ENCODE measurements at places on chromosomes 1 and 21.
A peak's percentile ranks its signal among the peaks of the same experiment; 100 is the strongest.

GRCh38 chr21:46081022-46081861, 16.7 kb upstream of the COL6A2 start:
- DNase-seq: no peak

GRCh38 chr1:157045250-157046218, at the start of gene ARHGEF11:
TSS of gene ARHGEF11 (minus strand) at chr1:157045742. CDS start at chr1:157044330, 1,412 bp downstream.
- DNase-seq: peak; percentile 70

- no peak for DNase-seq
These were observed 15.1 kb downstream of the CASP9 start for GRCh38 chr1:15508700-15509487.

GRCh38 chr1:213136190-213136917, 85.3 kb downstream of the RPS6KC1 start:
- DNase-seq: no peak

DNA sequence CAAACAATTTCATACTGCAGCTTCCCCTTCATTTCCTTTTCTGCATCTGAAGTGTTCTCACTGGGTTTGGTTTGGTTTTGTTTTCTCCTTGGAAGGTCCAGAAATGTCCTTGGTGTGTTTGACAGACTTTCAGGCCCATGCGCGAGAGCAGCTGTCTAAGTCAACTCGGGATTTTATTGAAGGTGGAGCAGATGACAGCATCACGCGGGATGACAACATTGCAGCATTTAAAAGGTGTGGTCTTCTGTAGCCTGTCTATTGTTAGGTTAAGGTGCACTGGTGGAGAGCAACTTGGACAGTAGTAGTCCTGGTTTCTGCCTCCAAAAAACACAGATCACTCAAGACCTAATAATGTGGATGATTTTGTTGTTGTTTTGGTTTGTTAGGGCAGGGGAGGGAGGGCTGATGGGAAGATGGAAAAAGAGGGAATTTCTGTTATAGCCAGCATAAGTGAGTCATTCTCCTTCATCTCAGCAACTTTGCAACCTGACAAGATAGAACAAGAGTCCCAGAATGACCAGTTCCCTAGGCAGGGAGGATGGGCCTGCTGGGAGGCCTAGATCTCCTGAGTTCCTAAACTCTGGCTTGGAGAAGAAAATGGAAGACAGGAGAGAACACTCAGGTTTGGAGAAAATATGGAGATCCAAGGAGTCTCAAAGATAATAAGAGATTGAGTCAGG, 12.5 kb downstream of the HAO2 start:
- no peak for DNase-seq

GRCh38 chr1:177181631-177182291, 11.0 kb downstream of the BRINP2 start:
- peak; percentile 4 for DNase-seq

GRCh38 chr1:206860165-206860564, 5.3 kb upstream of the IL20 start:
- DNase-seq: no peak

DNA sequence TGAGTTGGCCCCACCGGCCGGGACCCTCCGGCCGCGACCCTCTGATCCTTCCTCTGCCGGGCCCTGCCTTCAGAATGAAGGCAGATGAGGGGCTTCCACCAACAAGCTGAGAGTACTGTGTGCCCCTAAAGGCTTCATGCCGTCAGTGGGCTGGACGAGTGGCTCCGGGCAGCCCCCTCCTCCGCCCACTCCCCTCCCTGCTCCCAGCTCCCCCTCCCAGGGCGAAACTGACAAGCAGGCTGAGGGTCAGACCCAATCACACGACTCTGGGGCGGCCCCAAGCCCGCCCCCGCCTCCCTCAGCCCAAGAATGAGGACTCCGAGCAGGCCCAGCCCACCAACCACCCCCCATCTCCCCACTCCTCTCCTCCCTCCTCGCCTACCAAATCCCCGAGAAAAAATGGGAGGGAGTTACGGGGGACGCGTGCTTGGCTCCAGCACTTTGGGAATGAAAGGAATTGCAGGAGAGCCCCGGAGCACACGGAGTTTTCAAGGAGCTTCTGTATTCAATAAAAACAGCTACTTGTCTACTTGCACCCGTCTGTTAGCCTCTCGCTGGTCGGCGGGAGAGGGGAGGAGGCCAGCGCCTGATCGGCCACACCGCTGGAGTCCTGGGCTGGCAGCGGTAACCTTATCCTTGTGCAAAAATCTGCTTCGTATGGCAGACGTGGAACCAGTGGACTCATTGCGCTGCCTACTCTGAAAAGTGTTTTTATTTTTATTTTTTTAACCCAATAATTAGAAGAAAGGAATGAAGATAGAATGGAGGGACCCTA, at the start of gene COL11A1:
TSS of gene COL11A1 (minus strand) at position 147 of the 775 bp plus-strand sequence. CDS start 344 bp downstream, outside the sequence.
- no peak for DNase-seq

DNA sequence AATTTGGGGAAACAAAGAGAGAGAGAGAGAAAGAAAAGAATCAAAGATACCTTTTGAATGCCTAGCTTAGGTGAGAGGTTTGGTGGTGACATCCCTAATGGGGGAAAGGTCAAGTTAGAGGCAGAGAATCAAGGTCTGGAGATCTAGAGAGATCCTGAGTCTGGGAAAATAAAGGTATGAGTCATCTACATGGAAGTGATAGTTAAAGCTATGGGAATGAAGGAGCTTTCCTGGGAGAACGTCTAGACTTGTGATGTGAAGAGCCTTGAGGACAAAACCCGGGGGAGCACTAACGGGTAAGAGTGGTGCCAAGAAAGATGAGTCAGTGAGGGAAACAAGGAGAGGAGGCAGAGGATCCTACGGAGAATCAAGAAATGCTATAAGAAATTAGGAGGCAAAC, 110.8 kb upstream of the RUNX1 start:
- no peak for DNase-seq

GRCh38 chr1:184975208-184975870, 1.0 kb upstream of the NIBAN1 start:
- peak; percentile 59 for DNase-seq

GRCh38 chr1:23559985-23560741, 862 bp upstream of the ID3 start:
- DNase-seq: no peak

- DNase-seq: no peak
These were observed 146.7 kb upstream of the NFIA start for GRCh38 chr1:60935599-60936110.

DNA sequence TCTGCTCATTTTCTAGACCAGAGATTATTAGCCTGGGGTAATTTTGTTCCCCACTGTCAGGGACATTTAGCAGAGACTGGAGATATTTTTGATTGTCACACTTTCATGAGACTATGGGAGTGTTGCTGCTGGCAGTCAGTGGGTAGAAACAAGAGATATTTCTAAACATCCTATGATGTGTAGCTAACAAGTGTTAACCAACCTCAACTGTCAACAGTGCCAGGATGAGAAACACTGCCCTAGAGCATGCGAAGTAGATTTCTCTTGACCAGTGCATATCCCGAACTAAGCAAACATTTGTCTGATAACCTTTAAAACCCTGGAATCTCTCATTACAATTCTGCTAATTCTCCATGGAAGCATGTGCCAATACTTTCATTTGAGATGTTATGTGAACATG, 607.4 kb upstream of the TMPRSS15 start:
- DNase-seq: no peak

DNA sequence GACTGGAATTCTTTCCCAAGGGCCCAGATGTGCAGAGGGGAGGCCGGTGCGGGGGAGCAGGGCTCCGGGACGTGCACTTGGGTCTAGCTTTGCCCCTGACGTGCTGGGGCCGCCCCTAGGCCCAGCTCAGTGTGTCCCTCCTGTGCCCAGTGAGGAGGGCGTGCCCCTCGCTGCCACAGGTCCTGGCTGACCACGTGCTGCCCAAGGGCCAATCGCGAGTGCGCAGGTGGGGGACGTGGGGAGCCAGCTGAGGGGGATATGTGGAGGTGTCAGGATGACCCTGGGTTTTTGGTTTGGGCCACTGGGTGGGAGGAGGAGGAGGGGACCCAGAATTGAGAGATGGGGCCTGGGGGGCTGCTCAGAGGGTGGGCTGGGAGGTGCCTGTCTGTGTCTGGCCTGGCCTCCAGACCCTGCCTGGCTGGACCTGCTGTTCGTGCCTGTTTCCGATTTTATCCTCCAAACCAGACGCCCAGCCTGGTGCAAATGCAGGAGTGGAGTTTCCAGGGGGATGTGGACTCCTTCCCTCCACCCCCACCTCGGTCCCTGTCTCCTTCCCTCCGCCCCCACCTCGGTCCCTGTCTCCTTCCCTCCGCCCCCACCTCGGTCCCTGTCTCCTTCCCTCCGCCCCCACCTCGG, 6.1 kb upstream of the RNF223 start:
- no peak for DNase-seq

DNA sequence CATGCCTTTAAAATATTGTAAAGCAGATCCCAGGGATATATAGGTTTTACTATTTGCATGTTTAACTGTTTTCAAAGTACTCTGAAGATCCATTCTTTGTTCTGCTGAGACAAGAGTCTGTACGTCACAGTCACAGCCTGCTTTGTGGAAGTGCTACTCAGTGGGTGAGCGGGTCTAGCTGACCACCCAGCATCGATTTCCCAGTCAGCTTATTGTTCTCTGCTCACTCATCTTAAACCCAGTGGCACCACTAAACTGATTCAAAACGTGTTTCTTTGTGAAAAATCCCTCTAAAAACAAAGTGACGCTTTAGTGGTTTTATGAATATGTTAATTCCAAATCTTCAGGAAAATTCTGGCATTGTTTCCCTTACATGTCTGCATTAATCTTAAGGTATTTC, 12.4 kb downstream of the PLPP3 start:
- DNase-seq: no peak

- DNase-seq: no peak
These were observed 113.3 kb downstream of the NAV1 start for GRCh38 chr1:201652181-201652580.

DNA sequence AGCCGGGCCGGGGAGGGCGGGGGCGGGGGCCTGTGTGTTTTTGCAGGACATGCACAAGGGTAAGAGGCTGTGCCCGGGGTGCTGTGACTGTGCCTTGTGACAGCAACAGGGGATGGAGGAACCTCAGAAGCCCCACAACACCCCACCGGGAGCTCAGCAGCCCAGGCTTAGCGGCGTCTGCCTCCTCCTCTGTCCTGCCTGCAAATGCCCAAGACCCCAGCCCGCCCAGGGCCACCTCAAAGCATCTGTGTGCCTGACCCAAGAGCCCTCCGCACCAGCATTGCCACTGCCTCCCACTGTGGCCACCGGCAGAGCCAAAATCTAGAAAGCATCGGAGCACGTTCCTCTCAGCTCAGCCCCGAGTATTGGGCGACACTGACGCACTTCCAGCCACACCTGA, 2.7 kb upstream of the ACTRT2 start:
- DNase-seq: no peak

DNA sequence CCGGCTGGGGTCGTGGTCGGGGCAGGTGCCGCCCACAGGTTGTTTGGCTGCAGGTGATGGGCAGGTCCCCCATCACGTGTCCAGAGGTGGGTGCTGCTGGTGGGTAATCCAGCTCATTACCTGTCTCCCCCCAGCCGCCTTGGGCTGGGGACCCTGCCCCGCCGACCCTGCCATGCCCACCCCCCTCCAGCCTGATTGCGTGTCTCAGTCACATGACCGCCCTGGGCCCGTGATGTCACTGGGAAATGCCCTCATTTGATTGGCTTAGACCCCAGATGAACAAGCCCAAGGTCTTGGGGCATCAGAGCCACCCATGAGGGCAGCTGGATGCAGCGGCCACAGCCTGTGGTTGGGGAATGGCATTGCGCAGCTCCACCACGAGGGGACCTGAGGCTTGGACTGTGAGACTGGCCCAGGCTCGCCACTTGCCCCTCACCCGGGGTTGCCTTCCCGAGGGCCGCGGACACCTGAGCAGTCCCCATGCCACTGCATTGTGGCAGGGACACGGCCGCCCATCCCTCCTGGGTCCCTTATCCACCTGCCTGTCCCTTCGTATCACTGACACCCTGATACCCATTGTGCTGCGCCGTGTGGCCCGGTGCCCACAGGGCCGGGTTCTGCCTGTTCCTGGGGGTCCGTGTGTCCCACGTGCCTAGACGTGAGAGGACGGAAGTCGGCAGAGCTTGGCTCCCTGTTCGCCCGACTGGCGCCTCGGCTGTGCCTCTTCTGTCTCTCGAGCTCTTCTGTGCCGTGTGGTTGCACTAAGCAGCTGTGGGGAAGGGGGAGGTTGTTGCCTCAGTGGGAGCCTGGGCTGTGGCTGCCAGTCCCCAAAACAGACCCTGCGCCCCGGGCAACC, 68.0 kb downstream of the FAAP20 start:
- no peak for DNase-seq

DNA sequence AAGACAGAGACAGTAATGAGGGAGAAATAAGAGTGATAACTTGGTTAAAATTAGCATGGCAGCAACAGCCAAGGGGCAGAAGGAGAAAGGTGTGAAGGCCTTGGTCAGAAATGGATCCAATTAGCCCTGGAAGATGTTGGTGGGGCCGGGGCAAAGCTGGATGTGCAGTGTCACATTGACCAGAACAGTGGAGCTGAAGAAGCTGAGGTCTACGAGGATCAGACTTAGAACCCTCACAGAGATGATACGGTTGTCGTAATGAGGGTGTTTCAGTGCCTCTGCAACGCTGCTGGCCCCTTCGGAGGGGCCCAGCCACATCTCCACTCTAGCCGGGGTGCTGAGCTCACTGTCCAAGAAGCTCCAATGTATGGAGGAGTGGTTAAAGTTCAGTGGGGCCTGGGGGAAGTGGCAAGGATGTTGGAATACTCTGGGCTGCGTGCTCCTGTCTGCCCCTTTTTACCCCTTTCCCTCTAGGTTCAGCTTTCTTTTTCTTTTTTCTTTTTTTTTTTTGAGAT, 14.2 kb downstream of the SH2D2A start:
- DNase-seq: no peak

DNA sequence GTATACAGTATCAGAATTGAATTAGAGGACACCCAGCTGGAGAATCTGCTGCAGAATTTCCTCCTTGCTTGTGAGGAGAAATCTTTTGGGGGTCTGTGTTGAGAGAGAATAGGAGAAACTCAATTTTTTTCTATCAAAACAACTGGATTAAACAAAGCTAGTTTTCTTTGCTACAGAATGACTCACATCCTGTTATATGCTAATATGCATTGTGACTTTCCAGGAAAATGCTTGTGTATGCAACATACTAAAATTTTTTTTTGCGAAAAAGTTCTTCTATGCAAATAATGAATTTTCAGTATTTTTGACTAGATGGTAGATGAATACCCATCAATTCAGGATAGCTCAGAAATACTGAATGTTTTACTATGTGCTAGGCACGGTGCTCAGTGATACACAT, 2.2 kb downstream of the VAMP4 start:
- DNase-seq: peak; percentile 47

- DNase-seq: no peak
These were observed 17.7 kb upstream of the KDM4A start for GRCh38 chr1:43632135-43632670.

GRCh38 chr1:173827611-173828010, 2.9 kb upstream of the CENPL start:
- DNase-seq: no peak

- no peak for DNase-seq
These were observed 19.7 kb upstream of the COL24A1 start for GRCh38 chr1:86176226-86176625.

- peak; percentile 31 for DNase-seq
These were observed 25.3 kb upstream of the PEF1 start for GRCh38 chr1:31669786-31670592.
